Bronchial epithelial cell (primary cell): ENCODE measurements at places on chromosomes 5 and 9. TPM values are rescaled to one million over a fixed set of nuclear protein-coding genes. Genes with fewer than 3 reads are reported as not detected.

The FAM81B gene
- not detected in 2 replicates for total RNA-seq

The CCDC192 gene
- not detected in 2 replicates for total RNA-seq

The ARL14EPL gene
- total RNA-seq, result not detected in 2 replicates

The EFNA5 gene
- total RNA-seq, result 3.9 and 5.9 TPM in 2 replicates

The PCA3 gene
- not detected in 2 replicates for total RNA-seq

The SEMA6A gene
- 0.53 and 0.64 TPM in 2 replicates for total RNA-seq

The FOXD1 gene
- total RNA-seq, result 2.3 and 3.4 TPM in 2 replicates

The APBA1 gene
- total RNA-seq, result under 0.01 and 0.38 TPM in 2 replicates

- no peak for DNase-seq
Observed at GRCh38 chr9:137266162-137266527, 11.0 kb downstream of the NELFB start.

GRCh38 chr5:175718401-175719108 lies 60.7 kb downstream of the HRH2 start:
- peak; percentile 34 for DNase-seq

- no peak for DNase-seq
Observed at GRCh38 chr9:71721855-71722254, 46.5 kb downstream of the CEMIP2 start.

- no peak for DNase-seq
Observed at GRCh38 chr9:91694081-91694870, 255.8 kb downstream of the ROR2 start.

DNA sequence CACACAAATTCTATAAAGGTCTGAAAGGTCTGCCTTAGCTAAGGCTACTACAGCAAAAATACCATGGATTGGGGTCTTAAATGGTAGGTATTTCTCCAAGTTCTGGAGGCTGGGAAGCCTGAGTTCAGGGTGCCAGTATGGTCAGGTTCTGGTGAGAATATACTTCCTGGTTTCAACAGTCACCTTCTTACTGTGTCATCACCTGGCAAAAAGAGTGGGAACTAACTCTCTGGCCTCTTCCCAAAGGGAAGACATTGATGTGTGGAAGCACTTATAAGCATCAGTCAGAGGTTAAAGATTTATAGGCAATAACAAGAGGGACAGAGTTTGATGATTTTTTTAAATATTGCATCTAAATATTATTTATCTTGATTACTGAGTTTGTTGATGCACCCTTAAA lies 53.0 kb downstream of the ZNF622 start:
- peak; percentile 71 for DNase-seq

DNA sequence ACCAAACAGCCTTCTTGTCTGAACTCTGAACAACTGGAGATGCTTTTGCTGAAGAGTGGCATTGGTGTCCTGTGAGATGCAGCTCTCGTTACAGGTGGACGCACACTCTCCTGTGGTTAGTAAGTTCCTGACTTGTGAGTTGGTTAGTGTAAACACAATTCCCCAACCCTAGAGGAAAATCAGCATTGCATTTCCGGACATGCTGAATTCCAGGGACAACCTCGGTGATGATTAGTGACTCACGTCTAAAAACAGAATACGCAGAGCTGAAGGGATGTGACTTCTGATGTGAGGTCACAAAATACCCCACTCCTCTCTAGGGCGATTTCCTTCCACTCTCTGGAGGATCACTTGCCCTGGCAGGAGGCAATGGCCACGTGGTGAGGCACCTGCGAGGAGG lies 5.0 kb downstream of the OR2V2 start:
- DNase-seq, result no peak

DNA sequence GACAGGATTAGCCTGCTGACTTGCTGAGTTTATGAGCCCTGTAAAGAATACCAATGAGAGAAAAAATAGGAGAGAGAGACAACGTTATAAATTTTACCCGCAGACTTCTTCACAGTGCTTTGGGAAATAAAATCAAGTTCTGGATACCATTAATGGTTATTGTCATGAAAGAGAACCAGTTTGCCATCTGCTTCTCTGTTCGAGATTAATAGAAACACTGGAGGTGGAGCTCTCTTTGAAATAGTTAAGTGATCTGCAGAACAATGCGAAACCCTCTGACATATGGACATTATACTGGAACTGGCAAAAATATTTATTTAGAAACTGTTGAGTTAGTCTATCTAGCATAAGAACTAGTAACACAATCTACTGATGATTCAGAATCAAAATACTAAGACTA lies 500.7 kb downstream of the CDH12 start:
- no peak for DNase-seq

- DNase-seq, result peak; percentile 38
Observed at GRCh38 chr9:70352356-70352755, 62.1 kb downstream of the KLF9 start.

GRCh38 chr9:80763536-80763935 lies 925.8 kb downstream of the TLE1 start:
- no peak for DNase-seq

DNA sequence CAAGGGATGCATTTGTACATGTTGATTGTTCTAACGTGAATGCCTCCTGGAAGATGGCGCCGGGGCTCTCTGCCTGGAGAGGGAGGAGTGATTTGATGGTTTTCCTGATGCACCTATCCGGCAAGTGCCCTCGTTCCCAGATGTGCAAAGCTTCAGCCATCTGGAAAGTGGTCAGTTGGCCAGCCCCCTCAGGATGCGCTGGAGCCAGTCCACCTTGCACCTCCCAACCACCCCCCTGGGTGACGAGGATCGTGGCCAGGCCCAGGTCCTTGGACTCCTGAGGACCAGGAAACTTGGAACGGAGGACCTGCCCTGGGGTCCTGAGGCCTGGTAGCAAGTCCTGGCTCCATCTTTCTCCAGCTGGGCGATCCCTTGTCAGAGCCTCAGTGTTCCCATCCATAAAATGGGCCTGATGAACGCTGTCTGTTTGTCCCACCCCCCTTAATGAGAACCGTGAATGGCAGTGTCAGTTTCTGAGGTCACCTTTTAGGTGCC lies 23.6 kb upstream of the RNU6ATAC start:
- DNase-seq, result no peak

- DNase-seq, result peak; percentile 65
Observed at GRCh38 chr9:112601636-112602035, 115.0 kb downstream of the KIAA1958 start.

DNA sequence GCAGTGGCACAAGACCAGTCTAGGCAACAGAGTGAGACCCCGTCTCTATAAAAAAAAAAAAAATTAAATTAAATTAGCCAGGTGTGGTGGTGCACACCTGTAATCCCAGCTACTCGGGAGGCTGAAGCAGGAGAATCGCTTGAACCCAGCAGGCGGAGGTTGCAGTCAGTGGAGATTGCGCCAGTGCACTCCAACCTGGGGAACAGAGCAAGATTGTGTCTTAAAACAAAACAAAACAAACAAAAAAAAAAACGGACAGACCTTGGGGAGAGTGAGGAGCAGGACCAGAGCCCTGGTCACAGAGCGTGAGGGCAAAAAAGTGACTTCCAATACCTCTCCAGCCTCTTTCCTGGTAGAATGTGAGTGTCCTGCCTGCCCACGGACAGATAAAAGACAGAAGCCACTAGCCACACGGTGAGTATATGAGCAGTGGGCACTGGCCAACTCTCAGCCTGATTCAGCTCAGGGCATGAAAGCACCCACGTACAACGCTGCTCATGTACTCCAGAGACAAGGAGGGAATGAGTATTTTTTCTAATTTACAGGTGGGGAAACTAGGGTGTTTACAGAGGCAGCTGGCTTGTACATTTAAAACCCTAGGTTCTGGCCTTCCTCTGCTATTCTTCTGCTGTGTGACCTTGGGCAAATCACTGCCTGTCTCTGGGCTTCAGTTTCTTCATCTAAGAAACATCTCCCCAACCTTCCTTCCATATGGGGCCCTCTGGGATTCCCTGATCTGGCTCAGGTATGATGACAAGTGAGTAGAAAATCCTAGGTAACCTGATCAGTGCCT lies 1.8 kb downstream of the OLFML2A start:
- DNase-seq, result no peak

DNA sequence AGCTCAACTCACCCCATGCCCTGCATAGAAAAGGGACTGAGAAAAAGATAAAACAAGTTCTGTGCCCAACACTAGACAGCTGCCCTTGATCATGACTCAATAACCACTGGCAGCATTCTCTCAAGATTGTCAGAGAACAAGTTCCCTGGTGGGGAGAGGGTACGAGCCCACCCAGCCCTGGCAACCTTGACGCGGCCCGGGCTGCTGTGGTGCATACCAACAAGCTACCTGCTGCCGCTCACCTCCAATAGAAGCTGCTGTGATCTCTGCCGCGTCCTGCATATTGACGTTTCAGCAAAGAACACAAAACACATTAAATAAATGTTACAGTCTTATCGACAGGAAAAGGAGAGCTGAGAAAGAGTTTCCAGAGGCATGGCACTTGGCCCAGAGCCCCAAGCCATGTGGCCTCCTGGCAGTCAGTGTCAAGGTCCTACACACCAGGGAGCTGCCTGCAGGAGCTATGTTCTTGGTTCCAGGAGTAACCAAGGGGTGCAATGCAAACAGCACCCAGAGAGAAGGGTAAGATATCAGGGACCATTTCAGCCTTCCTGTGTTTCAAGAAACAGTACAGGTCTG lies 28.3 kb downstream of the WHRN start:
- no peak for DNase-seq

- DNase-seq, result no peak
Observed at GRCh38 chr5:156695774-156696173, 154.3 kb upstream of the PPP1R2B start.

GRCh38 chr9:35951736-35952135 lies 6.2 kb downstream of the OR2S2 start:
- peak; percentile 51 for DNase-seq

GRCh38 chr5:1962619-1963355 lies 80.1 kb upstream of the IRX4 start:
- DNase-seq, result peak; percentile 44

- no peak for DNase-seq
Observed at GRCh38 chr5:62328772-62329491, 22.9 kb downstream of the KIF2A start.
